Natural killer cell treated with Interleukin-12 subunit alpha and Interleukin-12 subunit beta and Interleukin-15 and Interleukin-18, amount 100 ng/mL, for 72 hours (primary cell): ENCODE measurements at places on chromosomes 3 and 15. TPM values are rescaled to one million over a fixed set of nuclear protein-coding genes. Genes with fewer than 3 reads are reported as not detected.

RAB27A gene
- 136 TPM for total RNA-seq

ARID3B gene
- total RNA-seq: 77.1 TPM

TRPM1 gene
- not detected for total RNA-seq

MOBP gene
- not detected for total RNA-seq

XPC gene
- 31.5 TPM for total RNA-seq

GABRA5 gene
- not detected for total RNA-seq

ARPP21 gene
- not detected for total RNA-seq

SERINC4 gene
- 0.24 TPM for total RNA-seq

TMEM207 gene
- not detected for total RNA-seq

OIP5 gene
- 8.2 TPM for total RNA-seq

FAM81A gene
- not detected for total RNA-seq

ADAMTS7 gene
- 0.19 TPM for total RNA-seq

TRH gene
- not detected for total RNA-seq

SEMA5B gene
- not detected for total RNA-seq

RUVBL1 gene
- 93.0 TPM for total RNA-seq

CCDC13 gene
- 1.0 TPM for total RNA-seq

GOLGA8S gene
- total RNA-seq: 3.8 TPM

NOP10 gene
- 196 TPM for total RNA-seq

SERF2 gene
- 456 TPM for total RNA-seq

DPPA2 gene
- not detected for total RNA-seq

- no peaks in the 10 kb centered on the region for H3K36me3 ChIP-seq
- no peaks in the 10 kb centered on the region for H3K4me1 ChIP-seq
- peak; percentile 56 for DNase-seq
- H3K27me3 ChIP-seq: no peaks in the 10 kb centered on the region
- H3K4me3 ChIP-seq: no peak overlapping the region
These were observed 39.3 kb downstream of the FBLN2 start for GRCh38 chr3:13588221-13588701.

- no peak overlapping the region for H3K27ac ChIP-seq
- H3K4me1 ChIP-seq: no peaks in the 10 kb centered on the region
- no peaks in the 10 kb centered on the region for H3K36me3 ChIP-seq
- no peak for DNase-seq
These were observed 80.7 kb downstream of the SQOR start for GRCh38 chr15:45715528-45715927.

DNA sequence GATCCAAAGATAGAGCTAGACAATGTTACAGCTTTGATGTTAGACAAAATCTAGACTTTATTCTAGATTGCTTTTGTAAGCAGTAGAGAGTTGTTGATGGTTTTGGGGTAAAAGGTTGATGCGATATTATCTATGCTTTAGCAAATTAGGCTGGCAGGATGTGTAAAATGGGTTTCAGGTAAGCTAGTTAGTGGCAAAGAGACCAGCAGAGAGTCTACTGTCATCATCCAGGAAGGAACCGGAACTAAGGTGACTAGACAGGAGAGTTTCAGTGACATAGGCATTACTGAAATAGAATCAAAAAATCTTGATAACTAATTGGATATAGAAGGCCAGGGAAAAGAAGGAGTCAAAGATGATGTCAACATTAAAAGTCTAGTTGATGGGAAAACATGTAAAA is 11.1 kb downstream of the OR5K2 start:
- H3K27ac ChIP-seq: no peak overlapping the region
- no peaks in the 10 kb centered on the region for H3K27me3 ChIP-seq
- H3K4me3 ChIP-seq: no peak overlapping the region
- DNase-seq: no peak
- H3K4me1 ChIP-seq: peaks cover 24% of the 10 kb centered on the region

GRCh38 chr15:54636147-54636546 is 560.6 kb downstream of the RSL24D1 start:
- no peaks in the 10 kb centered on the region for H3K4me1 ChIP-seq
- peaks cover 6% of the 10 kb centered on the region for H3K36me3 ChIP-seq
- H3K27ac ChIP-seq: no peak overlapping the region

GRCh38 chr3:125957674-125958510 is 11.1 kb upstream of the ROPN1B start:
- DNase-seq: no peak
- peaks cover 11% of the 10 kb centered on the region for H3K27me3 ChIP-seq
- no peaks in the 10 kb centered on the region for H3K4me1 ChIP-seq
- H3K36me3 ChIP-seq: no peaks in the 10 kb centered on the region
- H3K27ac ChIP-seq: no peak overlapping the region

DNA sequence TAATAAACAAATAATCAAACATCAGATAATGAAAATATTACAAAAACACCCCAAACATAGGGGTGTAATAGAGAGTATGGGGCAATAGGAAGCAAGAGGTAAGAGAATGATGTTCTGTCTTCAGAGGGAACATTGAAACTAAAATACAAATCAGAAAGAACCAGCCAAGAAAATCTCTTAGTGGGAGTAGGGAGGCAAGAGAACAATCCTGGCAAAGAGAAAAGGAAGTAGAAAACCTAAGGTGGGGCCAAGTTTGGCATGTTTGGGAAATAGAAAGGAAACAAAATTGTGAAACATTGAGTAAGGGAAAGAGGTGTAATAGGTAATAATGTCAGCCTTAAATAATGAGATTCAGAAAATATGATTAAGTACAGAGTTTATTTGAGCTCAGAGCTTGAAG is 467.1 kb downstream of the RBMS3 start:
- H3K27ac ChIP-seq: no peak overlapping the region
- H3K27me3 ChIP-seq: no peaks in the 10 kb centered on the region

DNA sequence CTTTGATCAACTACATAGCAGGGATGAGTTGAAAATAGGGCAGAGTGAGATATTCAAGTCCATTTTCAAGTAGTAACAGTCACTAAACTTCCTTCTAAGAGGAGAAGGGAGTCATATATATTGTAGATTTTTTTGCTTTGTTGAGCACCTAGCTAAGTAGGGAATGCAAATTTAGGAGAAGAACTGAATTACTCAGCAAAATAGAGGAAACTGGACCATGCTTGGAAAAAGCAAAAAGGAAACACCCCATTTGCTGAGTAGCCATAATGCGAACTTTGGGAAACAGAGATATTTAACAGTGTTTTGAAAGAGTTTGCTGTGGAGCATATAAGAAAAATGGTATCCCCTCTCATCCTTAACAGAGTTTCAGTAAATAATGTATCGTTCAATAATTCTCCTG is 54.9 kb downstream of the CD200R1L start:
- no peak for DNase-seq
- no peaks in the 10 kb centered on the region for H3K36me3 ChIP-seq
- no peaks in the 10 kb centered on the region for H3K27me3 ChIP-seq
- H3K27ac ChIP-seq: no peak overlapping the region
- no peak overlapping the region for H3K4me3 ChIP-seq

DNA sequence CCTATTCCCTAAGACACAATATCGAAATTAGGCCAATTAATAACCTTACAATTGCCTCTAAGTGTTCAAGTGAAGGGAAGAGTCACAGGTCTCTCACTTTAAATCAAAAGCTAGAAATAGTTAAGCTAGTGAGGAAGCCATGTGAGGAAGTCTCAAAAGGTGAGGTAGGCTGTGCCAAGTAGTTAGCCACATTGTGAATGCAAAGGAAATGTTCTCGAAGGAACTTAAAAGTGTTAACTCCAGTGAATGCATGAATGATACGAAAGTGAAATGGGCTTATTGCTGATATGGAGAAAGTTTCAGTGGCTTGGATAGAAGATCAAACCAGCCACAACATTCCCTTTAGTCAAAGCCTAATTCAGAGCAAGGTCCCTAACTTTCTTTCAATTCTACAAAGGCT is 59.1 kb downstream of the KLF13 start:
- peak overlapping the region; percentile 44 for H3K4me3 ChIP-seq
- peaks cover 5% of the 10 kb centered on the region for H3K36me3 ChIP-seq
- H3K4me1 ChIP-seq: peaks cover 72% of the 10 kb centered on the region
- no peak for DNase-seq
- no peaks in the 10 kb centered on the region for H3K27me3 ChIP-seq
- H3K27ac ChIP-seq: peak overlapping the region; percentile 91

- H3K36me3 ChIP-seq: no peaks in the 10 kb centered on the region
- no peak overlapping the region for H3K4me3 ChIP-seq
- H3K4me1 ChIP-seq: no peaks in the 10 kb centered on the region
- no peaks in the 10 kb centered on the region for H3K27me3 ChIP-seq
- no peak for DNase-seq
These were observed 325.7 kb downstream of the MAGI1 start for GRCh38 chr3:65713016-65713415.

DNA sequence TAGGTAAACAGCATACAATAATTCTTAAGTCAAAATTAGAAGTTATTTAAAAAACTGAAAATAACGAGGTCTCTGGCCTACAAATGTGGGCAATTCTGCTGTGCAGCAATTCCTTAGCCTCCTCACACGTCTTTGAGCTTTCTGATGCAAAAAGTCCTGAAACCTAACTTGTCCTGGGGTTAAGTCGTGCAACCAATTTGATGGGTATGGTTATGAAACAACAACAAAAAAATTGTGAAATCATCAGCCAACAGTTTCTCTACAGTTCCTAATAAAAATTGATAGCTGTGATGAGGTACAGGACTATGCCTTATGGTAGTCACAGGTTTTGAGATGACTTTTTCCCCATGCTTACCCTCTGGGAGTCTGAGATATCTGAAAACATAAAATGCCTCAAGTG is 6.5 kb upstream of the GLB1 start:
- H3K27me3 ChIP-seq: peaks cover 10% of the 10 kb centered on the region
- no peaks in the 10 kb centered on the region for H3K4me1 ChIP-seq
- DNase-seq: no peak
- H3K36me3 ChIP-seq: no peaks in the 10 kb centered on the region

- DNase-seq: no peak
- H3K36me3 ChIP-seq: no peaks in the 10 kb centered on the region
- peaks cover 9% of the 10 kb centered on the region for H3K27me3 ChIP-seq
- H3K4me1 ChIP-seq: no peaks in the 10 kb centered on the region
These were observed 213.6 kb downstream of the GAP43 start for GRCh38 chr3:115836944-115837343.

DNA sequence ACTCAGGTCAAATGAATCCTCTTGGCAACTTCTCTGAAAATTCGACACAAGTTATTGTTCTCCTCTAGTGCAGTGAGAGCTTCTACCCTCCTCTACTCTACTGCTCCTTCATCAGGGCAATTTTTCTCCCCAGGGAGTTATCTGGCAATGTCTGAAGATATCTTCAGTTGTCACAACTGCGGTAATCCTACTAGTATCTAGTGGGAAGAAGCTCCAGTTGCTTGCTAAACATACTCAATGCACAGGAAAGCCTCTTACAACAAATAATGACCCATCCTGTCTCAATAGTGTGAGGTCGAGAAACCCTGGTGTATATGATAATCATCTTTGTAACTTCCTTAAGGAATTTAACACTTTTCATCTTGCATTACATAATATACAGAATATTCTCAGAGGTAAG is 1147.6 kb downstream of the IGSF11 start:
- no peak for DNase-seq
- no peak overlapping the region for H3K4me3 ChIP-seq
- H3K27ac ChIP-seq: no peak overlapping the region
- no peaks in the 10 kb centered on the region for H3K36me3 ChIP-seq

DNA sequence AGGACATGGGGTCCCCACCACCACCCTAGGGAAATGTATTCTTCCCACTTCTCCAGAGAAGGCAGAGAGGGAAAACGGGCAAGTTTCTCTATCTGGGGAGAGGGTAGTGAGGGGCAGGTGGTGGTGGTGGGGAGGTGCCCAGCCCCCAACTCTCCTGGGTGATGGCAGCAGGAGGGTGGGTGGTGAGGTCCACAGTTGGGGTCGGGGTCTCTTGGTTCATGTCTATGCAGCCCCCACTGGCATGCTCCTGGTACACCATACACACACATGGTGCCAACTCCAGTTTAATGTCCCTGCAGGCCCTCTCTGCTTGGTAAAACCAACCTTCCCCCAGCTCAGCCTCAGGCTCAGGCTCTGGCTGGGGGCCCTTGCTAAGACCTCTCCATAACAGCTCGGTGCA is 254.5 kb upstream of the LYSMD4 start:
- no peaks in the 10 kb centered on the region for H3K36me3 ChIP-seq
- H3K4me3 ChIP-seq: no peak overlapping the region
- H3K4me1 ChIP-seq: no peaks in the 10 kb centered on the region
- DNase-seq: no peak
- H3K27me3 ChIP-seq: no peaks in the 10 kb centered on the region

- DNase-seq: no peak
- no peak overlapping the region for H3K4me3 ChIP-seq
- no peaks in the 10 kb centered on the region for H3K36me3 ChIP-seq
- no peak overlapping the region for H3K27ac ChIP-seq
These were observed 80.0 kb upstream of the SPATA16 start for GRCh38 chr3:173221010-173221409.

GRCh38 chr3:166177130-166177529 is 339.9 kb upstream of the BCHE start:
- H3K27me3 ChIP-seq: no peaks in the 10 kb centered on the region
- no peaks in the 10 kb centered on the region for H3K4me1 ChIP-seq
- no peak for DNase-seq
- H3K36me3 ChIP-seq: no peaks in the 10 kb centered on the region
- no peak overlapping the region for H3K4me3 ChIP-seq
- no peak overlapping the region for H3K27ac ChIP-seq

DNA sequence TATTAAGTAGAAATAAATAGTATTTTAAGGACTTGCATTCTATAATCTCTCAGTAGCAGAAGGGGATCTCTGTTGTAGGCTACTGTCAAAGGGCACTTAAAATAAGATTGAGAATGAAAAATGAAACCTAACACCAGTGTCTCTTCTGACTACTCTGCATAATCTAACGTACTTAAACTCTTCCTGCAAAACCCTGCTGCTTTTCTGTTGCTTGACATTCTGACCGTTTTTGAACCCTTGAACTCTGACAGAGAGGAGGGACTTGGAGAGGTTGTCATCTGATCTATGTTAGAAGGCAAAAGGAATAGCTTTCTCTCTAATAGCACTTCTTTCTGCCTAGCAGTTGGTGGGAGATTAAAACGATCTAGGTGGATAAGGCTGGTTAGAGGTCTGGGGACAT is 204.6 kb downstream of the ZIC1 start:
- no peak for DNase-seq
- no peaks in the 10 kb centered on the region for H3K27me3 ChIP-seq

DNA sequence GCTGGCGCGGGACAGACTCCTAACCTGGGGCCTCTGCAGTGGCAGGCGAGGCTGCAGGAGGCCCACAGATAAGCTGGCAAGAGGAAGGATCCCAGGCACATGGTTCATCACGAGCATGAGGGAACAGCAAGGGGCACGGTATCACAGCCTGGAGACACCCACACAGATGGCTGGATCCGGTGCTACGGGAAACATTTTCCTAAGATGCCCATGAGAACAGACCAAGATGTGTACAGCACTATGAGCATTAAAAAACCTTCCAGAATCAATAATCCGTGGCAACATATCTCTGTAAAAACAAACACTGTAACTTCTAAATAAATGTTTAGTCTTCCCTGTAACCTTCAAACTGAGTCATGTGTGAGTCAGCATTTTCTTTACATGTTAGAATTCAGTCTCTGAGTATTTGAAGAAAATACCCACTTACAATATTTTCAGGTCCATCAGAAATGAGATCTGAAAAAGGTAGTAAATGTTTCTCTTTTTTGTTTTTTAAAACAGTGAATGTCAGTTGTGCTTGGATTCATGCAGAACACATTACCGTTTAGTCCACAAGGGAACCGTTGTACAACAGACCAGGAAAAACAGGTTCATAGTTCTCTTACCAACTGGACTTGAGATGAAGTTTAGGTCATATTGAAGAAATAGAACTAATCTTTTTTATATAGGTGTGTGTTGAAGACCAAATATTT is 75.9 kb downstream of the BOC start:
- DNase-seq: no peak
- no peaks in the 10 kb centered on the region for H3K36me3 ChIP-seq
- no peaks in the 10 kb centered on the region for H3K4me1 ChIP-seq

GRCh38 chr3:197528190-197528589 is 27.6 kb downstream of the BDH1 start:
- no peaks in the 10 kb centered on the region for H3K27me3 ChIP-seq
- H3K27ac ChIP-seq: no peak overlapping the region
- peaks cover 9% of the 10 kb centered on the region for H3K36me3 ChIP-seq
- DNase-seq: no peak
- no peaks in the 10 kb centered on the region for H3K4me1 ChIP-seq
